ENCODE measurements at places on chromosomes 5 and 9.

DNA sequence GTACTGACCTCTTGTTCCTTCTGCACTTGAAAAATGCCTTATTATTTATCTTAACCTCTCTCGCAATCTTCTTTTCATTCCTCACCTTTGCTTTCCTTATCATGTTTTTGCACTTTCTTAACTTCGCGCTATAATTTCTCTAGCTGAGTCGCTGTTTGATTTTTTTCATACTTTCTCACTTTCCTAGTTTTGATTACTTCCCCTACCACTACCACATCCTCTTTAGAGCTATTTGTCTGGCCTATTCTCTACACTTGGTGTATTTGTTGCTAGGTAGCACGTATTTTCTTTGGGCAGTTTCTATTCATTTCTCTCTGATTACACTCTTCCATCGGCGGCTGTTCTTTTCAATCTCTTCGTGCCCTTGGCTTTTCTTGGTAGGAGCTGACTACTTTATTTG, 611.8 kb downstream of the BNC2 start:
- no peak for DNase-seq

DNA sequence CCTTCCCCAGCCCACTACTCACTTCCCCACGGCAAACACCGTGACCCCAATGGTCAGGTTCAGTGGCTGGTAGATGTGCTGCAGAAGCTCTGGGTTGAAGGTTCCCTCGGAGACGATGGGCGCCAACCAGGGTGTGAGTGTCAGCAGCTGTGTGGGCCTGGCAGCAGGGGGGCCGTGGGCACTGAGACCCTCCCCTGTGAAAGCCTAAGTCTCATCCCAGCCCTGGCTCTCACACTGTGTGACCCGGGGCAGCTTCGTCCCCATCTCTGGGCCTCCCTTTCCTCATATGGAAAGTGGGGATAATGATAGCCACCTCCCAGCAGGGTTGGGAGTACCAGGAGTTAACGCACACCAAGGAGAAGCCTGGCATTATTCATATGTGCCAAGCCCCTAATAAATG, 8.6 kb downstream of the GBGT1 start:
- DNase-seq: no peak

- DNase-seq: no peak
These were observed 40.2 kb downstream of the NSUN2 start for GRCh38 chr5:6592601-6593000.

DNA sequence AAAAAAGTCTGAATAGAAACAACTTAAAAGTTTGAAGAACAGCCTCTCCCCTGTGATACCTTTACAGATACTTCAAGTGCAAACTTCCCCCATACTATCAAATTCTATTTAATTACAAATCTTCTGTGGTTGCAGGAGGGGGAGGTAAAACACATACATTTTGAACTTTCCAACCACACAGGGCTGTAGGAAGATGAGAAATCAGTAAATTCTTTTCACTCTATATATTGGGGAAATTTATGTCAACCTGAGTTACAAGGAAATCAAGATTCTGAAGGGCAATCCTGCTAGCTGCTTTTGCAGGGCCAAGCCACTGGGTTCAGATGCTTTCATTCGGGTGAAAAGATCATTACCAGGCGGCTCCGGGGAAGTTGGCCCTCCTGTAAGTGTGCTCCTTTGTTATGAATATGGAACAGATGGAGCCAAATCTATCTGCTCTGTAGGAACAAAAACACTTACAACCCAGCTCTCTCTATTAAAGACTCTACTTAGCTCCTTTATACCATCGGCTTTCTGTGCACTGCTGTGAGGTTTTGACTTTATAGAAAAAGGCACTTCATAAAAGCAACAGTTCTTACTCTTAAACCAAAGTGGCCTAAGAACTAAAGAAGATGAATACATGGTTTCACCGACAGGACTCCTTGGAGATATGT, 269.1 kb downstream of the EFNA5 start:
- no peak for DNase-seq

Data from activated B cell treated with CpG ODN at 0.5 μM for 24 hours (primary cell).